ENCODE measurements at places on chromosomes 11 and 22. TPM values are rescaled to one million over a fixed set of nuclear protein-coding genes. Genes with fewer than 3 reads are reported as not detected.

Gene PGR
- 16.7 TPM for total RNA-seq

DNA sequence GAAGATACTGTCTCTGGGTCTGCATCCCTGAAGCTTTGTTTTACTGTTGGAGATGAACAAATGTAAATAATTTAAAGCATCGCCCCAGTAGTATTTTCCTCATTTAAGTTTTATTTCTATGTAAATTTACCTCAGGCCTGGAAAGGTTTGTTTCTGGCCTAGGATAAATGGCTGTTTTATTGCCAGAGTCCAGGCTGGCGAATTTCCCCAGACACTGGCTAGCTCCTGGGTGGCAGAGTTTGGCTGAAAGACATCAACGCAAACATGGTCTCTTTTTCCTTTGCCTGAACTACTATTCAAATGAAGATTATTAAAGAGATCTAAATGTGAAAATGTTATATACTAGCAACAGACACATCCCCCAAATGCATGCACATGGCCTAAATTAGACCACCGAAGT, 136.7 kb upstream of the SESN3 start:
- H3K36me3 ChIP-seq = no peaks in the 10 kb centered on the region
- H3K4me3 ChIP-seq = no peak overlapping the region
- H3K27me3 ChIP-seq = no peaks in the 10 kb centered on the region

- no peaks in the 10 kb centered on the region for H3K36me3 ChIP-seq
- H3K4me1 ChIP-seq = no peaks in the 10 kb centered on the region
- H3K27ac ChIP-seq = no peak overlapping the region
- no peaks in the 10 kb centered on the region for H3K27me3 ChIP-seq
Observed at GRCh38 chr11:80280737-80281136, 839.9 kb upstream of the TENM4 start.

DNA sequence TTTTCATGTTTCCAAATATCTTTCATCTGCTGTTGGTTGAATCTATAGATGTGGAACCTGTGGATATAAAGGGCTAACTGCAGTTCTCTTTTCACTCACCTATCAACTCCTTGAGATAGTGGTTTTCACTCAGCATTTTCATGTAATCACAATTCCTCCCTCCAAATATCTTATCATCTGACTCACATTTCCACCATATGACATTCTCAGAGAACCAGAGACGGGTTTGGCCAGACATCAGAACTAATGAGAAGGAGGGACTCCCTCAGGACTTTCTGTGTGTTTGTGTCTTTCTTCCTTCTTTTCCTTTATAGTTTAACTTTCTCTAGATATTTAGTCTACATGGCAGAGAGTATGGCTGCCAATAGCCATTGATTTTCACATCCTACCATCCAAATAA, 134.8 kb upstream of the DDI1 start:
- no peak overlapping the region for H3K27ac ChIP-seq
- no peak overlapping the region for H3K4me3 ChIP-seq
- no peaks in the 10 kb centered on the region for H3K36me3 ChIP-seq

- H3K36me3 ChIP-seq = peaks cover 15% of the 10 kb centered on the region
- DNase-seq = no peak
- H3K4me3 ChIP-seq = no peak overlapping the region
- no peaks in the 10 kb centered on the region for H3K27me3 ChIP-seq
- H3K27ac ChIP-seq = no peak overlapping the region
- no peaks in the 10 kb centered on the region for H3K4me1 ChIP-seq
Observed at GRCh38 chr11:9180784-9181183, 84.4 kb downstream of the DENND5A start.

DNA sequence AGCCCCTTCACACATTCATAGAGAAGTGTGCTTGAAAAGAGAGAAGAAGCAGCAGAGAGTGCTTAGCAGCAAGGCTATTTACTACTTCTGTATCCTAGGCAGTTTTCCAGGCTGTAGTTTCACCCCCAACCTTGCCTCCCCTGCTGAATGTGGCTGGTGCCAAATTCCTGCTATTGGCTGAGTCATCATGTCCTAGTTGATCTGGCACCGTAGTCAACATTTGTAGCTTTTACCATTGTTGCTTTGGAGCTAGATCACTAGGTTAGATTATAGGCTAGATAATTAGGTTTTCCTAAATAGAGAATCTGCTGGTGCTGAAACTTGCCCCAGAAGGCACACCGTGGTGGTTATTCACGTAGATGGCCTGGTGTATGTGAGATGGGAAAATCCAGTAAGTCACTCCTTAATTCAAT, 32.7 kb downstream of the ARHGAP42 start:
- H3K27ac ChIP-seq = no peak overlapping the region
- peaks cover 2% of the 10 kb centered on the region for H3K4me1 ChIP-seq
- no peaks in the 10 kb centered on the region for H3K27me3 ChIP-seq
- H3K36me3 ChIP-seq = no peaks in the 10 kb centered on the region
- no peak for DNase-seq

Gene OTOG
- not detected for total RNA-seq

DNA sequence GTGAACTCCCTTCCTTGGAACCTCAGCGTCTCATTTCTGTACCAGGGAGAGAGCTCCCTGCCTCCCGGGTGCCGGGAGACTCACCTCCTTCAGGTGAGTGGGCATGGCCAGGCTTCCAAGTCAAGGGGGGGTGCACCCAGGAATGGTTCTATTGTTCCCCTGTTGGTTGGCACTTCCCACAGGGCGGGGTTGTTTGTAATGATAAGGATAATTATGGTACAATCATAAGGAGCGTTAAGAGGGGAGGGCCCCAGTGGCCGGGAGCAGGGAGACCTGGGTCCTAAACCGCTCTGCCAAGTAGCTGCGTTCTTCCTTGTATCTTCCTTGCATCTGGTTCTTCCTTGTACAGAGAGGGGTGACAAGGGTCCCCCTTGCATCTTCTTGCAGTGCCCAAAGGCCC, 79.1 kb downstream of the LRRC32 start:
- H3K4me1 ChIP-seq = no peaks in the 10 kb centered on the region
- DNase-seq = no peak
- H3K27ac ChIP-seq = no peak overlapping the region

GRCh38 chr11:80371931-80372330, 931.1 kb upstream of the TENM4 start:
- no peaks in the 10 kb centered on the region for H3K27me3 ChIP-seq
- H3K36me3 ChIP-seq = no peaks in the 10 kb centered on the region

DNA sequence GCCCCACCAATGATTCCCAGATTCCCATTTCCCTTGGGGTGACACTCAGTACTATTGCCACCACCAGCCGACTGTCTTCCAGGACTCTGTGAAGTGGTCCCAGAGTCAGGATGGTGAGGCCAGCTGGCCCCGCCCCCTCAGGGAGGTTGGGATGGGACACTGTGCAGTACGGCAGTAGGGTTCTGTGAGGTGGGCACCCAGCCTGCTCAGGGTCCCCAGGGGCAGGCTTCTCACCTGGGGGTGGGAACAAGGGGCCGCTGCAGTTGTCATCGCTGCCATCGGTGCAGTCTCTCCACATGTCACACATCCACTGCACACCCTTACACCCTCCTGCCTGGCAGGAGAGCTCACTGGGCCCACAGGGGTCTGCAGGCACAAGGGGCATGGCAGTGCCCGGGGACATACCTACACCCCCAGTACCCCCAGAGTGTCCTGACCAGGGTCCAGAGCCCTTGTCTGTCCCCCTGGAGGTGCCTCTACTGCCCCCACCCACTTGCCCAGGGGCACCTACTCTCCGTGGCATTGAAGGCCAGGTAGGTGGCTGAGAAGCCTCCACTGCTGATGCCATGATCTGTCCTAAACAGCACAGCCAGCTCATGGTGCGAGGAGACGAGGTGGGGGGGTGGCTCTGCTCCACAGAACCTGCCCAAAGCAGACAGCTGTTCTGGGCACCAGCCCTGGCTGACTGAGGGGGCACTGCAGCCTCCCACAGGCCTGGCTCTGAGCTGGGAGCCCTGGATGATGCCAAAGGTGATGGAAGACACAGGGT, 1.9 kb upstream of the C1QTNF5 start:
- no peaks in the 10 kb centered on the region for H3K36me3 ChIP-seq
- no peaks in the 10 kb centered on the region for H3K27me3 ChIP-seq

Gene CDHR5
- total RNA-seq = not detected

Gene STK33
- total RNA-seq = 3.8 TPM

GRCh38 chr11:68497761-68498160, 37.2 kb downstream of the PPP6R3 start:
- H3K4me1 ChIP-seq = no peaks in the 10 kb centered on the region
- DNase-seq = no peak
- H3K27me3 ChIP-seq = no peaks in the 10 kb centered on the region
- H3K4me3 ChIP-seq = no peak overlapping the region

GRCh38 chr11:119144825-119145486, 3.9 kb upstream of the ABCG4 start:
- H3K4me3 ChIP-seq = no peak overlapping the region
- H3K36me3 ChIP-seq = no peaks in the 10 kb centered on the region
- no peak for DNase-seq

DNA sequence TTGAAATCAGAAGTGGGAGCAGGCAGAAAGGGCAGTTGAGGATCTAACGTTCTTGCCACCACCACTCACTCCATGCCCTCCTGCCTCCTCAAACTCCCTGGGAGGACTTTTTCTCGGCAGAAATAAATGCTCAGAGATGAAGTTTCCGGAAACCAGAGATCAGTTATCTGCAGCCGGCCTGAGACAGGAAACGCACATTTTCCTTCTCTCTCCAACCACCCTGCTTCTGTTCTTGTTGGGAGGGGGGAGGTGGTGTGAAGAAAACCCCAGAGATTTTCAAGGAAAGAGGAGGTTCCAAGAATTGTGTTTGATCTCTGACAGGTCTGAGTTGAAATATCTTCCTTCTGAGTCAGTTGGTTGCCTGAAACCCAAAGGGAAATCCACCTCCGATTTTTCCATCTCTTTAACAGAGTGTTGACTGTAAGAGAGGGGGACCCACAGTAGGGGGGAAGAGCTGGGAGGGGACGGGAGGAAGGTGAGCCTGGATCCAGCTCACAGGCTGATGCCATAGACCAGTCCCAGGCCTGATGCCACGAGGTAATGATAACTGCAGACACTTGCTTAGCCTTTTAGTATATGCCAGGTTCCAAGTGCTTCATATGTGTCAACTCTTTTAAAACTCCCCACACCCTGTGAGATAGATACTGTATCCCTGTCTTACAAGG, 100.8 kb downstream of the TRAF6 start:
- DNase-seq = no peak
- H3K4me3 ChIP-seq = no peak overlapping the region
- H3K4me1 ChIP-seq = no peaks in the 10 kb centered on the region
- no peaks in the 10 kb centered on the region for H3K27me3 ChIP-seq
- no peak overlapping the region for H3K27ac ChIP-seq

Gene CSNK2A3
- total RNA-seq = 6.0 TPM

Gene DDX25
- not detected for total RNA-seq

- no peaks in the 10 kb centered on the region for H3K36me3 ChIP-seq
- no peak overlapping the region for H3K27ac ChIP-seq
- DNase-seq = no peak
- H3K4me1 ChIP-seq = no peaks in the 10 kb centered on the region
- H3K27me3 ChIP-seq = no peaks in the 10 kb centered on the region
- peak overlapping the region; percentile 56 for H3K4me3 ChIP-seq
Observed at GRCh38 chr11:102046841-102047240, 396 bp upstream of the CFAP300 start.

GRCh38 chr11:107928767-107929507, 689 bp downstream of the RAB39A start:
- no peak overlapping the region for H3K4me3 ChIP-seq
- H3K27me3 ChIP-seq = no peaks in the 10 kb centered on the region
- peak; percentile 56 for DNase-seq

DNA sequence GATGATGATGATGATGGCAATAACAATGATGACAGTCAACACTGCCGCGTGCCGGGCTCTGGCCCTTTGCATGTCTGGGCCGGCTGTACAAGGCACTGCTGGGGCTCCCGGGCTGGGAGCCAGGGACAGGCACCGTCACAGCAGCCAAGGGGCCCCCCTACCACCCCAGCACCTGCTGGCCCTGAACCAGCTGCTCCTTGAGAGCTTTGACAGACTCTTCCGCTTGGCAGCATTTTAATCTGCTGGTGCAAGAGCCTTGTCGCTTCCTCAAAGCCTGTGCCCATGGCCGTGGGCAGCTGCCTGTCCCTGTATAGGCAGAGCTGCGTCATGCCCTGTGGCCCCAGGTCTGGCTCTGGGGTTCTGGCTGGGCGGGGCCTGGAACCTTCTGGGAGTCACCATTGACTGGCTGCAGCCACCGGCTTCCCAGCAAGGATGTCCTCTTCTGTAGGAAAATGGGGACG, 12.9 kb upstream of the MUC6 start:
- H3K27me3 ChIP-seq = no peaks in the 10 kb centered on the region
- H3K4me3 ChIP-seq = no peak overlapping the region
- H3K27ac ChIP-seq = no peak overlapping the region
- H3K4me1 ChIP-seq = no peaks in the 10 kb centered on the region

GRCh38 chr11:13902523-13902922, 60.0 kb upstream of the SPON1 start:
- no peak overlapping the region for H3K4me3 ChIP-seq
- no peak overlapping the region for H3K27ac ChIP-seq
- no peaks in the 10 kb centered on the region for H3K36me3 ChIP-seq
- H3K4me1 ChIP-seq = no peaks in the 10 kb centered on the region

DNA sequence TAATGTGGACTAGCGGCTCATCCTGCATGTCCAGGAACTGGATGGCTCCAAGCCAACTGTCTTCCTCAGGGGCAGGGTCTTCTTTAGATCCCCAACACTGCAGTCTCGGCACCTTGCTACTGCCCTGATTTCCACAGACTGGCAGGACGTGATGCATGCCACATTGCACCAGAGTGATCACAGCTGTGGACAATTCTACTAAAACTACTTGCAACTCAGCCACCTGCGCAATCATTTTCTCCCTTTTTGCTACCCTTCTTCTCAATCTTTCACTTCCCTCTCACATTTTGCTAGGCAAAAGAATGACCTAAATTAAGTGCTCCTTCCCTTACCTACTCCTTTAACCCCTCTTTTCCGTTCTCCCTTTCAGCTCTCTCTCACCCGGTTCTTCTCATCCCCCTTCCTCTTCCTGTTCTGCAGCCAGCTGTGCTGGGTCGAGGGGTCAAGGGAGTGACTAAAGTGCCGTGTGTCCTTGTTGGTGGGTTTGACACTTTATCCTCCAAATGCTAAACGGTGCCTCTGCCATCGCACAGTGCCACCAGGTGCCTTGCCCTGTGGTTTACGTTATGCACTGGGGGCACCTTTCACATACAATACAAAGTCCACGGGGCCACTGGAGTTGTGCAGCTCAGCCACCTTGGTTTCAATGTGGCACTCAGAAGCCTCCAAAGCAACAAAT, 11.5 kb upstream of the PEX26 start:
- peaks cover 6% of the 10 kb centered on the region for H3K4me1 ChIP-seq
- no peak for DNase-seq
- H3K4me3 ChIP-seq = no peak overlapping the region
- H3K27ac ChIP-seq = no peak overlapping the region
- no peaks in the 10 kb centered on the region for H3K27me3 ChIP-seq
- H3K36me3 ChIP-seq = no peaks in the 10 kb centered on the region

Gene PRSS23
- 245 TPM for total RNA-seq

DNA sequence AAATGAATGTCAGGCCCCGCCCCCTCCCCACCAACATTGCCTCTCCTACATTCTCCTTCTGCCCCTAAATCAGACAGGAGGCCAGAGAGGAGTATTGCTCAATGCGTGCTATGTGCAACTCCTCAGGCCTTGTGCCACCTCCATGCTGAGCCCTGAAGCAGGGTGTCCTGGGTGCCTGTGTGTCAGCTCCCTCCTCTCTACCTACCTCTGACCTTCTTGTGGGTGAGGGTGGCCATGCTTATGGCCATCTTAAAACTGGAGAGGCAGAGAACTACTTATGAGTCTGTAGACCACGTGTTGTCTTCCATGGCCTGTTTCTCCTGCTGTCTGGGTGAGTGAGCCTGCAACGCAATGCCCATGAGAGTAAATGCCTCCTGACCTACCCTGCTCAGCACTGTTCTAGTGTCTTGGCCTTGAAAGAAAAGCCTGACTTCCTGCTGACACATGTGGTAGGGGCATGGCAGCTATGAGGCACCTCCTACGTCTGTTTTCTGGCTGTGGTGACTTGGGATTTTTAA, 10.5 kb downstream of the MCAM start:
- no peak overlapping the region for H3K4me3 ChIP-seq
- peak overlapping the region; percentile 49 for H3K27ac ChIP-seq
- no peaks in the 10 kb centered on the region for H3K4me1 ChIP-seq
- DNase-seq = no peak
- no peaks in the 10 kb centered on the region for H3K36me3 ChIP-seq

Gene PIH1D2
- 1.4 TPM for total RNA-seq
